GM04504 (cell line): ENCODE measurements at places on chromosomes 6 and 20.

GRCh38 chr6:56756791-56757587 lies 114.3 kb upstream of the DST start:
- DNase-seq: no peak

GRCh38 chr6:32945108-32945760 lies 4.4 kb upstream of the HLA-DMB start:
- DNase-seq: no peak

DNA sequence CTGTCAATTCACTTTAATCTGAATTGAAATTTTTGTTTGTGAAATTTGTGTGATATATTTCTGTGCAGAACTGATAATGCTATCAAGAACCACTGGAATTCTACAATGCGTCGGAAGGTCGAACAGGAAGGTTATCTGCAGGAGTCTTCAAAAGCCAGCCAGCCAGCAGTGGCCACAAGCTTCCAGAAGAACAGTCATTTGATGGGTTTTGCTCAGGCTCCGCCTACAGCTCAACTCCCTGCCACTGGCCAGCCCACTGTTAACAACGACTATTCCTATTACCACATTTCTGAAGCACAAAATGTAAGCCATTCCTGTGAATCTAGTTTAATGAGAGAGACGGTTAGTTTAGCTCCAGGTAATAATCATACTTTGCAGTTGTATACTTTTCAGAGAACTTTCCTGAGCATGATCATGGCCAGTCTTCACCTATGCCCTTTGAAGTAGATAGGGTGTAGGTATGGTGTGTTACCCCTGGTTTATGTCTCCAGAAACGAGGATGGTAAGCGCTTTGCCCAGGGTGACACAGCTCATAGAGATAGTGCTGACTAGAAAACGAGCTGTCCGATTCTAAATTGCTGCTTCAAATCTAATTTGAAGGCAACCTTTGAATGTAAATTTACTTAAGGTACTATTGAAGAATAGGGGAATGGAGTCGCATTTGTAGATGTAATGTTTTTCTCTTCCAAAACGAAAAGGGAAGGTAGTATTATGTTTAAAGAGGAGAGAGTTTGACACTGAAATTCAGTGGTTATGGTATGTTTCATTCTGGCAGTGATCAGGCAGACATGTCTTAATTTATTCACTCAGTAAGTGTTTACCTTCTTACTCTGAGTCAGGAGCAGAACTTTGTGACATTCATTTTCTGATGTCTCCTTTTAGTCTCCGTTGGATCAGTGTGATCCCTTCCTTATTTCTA lies 11.4 kb downstream of the MYB start:
- no peak for DNase-seq

- DNase-seq: no peak
Observed at GRCh38 chr6:113888493-113888892, 31.3 kb downstream of the MARCKS start.

DNA sequence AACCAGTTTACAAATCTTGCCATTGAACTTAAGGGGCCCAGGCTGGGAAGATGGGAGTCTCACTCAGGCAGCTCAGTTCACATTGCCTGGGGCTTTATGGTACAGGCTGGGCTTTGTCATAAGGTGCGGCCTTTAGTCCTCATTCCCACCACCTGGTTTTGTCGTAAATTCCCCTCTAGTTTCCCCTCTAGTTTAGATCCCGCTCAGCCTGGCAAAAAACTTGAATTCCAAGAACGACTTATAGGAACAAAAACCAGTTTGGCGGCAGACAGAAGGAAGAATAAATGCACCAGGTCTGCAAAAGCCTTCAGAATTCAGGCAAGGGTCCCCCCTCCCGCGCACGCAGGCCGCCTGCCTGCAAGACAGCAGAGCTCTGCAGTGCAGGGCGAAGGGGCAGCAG lies 4.1 kb downstream of the BMP7 start:
- DNase-seq: no peak
